Lower leg skin (tissue), 4 donors: ENCODE measurements at places on chromosomes 7 and 10. TPM values are rescaled to one million over a fixed set of nuclear protein-coding genes. Genes with fewer than 3 reads are reported as not detected.

ARID5B gene
- total RNA-seq = 74.2 TPM

SERPINE1 gene
- total RNA-seq = 4.8 TPM

GTF2IRD1 gene
- 47.1 TPM for total RNA-seq

DNA sequence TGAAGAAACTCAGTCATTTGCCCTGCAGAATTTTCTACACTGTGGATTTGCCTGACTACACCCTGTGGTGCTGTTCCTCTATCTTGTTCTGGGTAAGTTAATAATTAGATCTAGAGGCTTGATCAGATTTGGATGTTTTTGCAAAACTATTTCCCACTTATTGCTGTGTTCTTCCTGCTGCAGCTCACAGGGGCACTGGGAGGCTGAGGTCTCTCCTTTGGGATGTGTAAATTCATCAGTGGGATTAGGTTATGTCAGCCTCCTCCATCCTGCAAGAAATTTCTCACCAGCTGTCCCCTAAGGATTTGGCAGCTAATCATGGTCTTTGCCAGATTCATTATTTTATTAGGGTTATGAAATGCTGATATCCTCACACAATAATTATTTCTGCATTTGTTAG is 148.1 kb upstream of the ZNF32 start:
- DNase-seq = no peak

GRCh38 chr7:50674896-50675835 is 107.5 kb downstream of the GRB10 start:
- DNase-seq = no peak

DNA sequence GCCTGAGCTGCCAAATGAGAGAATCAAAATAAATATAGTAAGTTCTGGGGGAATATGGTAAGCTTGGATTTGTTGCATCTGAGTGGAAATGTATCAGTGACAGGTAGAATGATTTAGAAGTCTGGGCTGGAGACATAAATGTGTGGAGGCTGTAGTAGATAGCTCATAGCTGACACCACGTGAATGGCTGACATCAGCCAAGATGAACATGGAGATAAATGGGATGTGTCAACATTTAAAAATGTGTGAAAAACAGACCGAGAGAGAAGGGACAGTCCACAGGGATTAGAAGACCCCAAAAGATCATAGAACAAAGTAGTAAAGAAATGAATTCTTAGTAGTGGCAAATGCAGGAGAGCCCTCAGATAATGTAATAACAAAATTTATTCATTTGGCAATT is 40.9 kb downstream of the NAMPT start:
- no peak for DNase-seq

DNA sequence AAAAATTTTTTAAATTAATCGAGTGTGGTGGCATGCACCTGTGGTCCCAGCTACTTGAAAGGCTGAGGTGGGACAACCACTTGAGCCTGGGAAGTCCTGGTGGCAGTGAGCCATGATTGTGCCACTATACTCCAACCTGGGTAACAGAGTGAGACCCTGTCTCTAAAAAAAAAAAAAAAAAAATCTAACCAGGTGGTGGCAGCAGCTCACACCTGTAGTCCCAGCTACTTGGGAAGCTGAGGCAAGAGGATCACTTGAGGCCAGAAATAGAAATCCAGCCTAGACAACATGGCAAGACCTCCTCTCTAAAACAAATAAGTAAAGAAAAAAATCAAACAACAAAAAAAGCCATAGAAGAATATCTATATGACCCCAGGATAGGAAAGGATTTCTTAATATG is 3.6 kb upstream of the MYOF start:
- DNase-seq = peak; percentile 8

- no peak for DNase-seq
Observed at GRCh38 chr10:109887243-109887642, 36.1 kb downstream of the XPNPEP1 start.

DNA sequence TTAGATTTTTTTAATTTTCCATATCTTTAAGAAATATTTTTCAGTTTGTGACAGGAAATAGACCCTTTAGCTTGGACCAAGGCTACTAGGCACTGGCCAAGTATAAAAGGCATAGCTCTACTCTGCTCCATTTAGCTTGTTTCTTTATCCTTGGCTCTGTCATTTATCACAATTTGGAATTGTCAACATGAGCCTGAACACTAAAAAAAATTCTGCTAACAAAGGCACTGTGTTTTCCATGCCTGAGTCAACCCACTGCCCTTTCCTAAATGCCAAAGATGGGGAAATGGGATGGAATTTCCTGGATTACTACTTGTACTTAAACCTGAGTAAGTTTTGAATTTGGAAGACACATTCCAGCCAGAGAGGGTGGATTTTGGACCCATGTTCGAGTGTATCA is 128.4 kb downstream of the NSUN6 start:
- DNase-seq = no peak

GRCh38 chr10:132100091-132100481 is 34.3 kb downstream of the JAKMIP3 start:
- DNase-seq = peak; percentile 72

DNA sequence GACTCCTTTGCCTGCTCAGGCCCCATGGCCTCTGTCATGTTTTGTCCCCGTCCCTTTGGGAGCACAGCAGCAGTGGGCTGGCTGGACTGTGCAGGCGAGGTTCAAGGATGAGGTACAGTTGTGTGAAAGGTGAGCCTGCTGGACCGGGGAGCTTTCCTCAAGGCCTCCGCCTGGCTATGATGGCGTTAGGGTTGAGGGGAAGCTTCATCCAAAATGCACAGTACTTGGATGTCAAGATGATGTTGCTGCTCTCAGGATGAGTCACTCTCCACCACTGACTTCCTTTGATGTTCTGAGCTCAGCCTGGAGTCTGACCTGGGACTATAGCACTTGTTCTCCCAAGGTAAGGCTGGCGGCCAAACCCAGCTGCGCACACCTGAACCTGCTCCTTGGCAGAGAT is 152.7 kb upstream of the SHH start:
- no peak for DNase-seq

DNA sequence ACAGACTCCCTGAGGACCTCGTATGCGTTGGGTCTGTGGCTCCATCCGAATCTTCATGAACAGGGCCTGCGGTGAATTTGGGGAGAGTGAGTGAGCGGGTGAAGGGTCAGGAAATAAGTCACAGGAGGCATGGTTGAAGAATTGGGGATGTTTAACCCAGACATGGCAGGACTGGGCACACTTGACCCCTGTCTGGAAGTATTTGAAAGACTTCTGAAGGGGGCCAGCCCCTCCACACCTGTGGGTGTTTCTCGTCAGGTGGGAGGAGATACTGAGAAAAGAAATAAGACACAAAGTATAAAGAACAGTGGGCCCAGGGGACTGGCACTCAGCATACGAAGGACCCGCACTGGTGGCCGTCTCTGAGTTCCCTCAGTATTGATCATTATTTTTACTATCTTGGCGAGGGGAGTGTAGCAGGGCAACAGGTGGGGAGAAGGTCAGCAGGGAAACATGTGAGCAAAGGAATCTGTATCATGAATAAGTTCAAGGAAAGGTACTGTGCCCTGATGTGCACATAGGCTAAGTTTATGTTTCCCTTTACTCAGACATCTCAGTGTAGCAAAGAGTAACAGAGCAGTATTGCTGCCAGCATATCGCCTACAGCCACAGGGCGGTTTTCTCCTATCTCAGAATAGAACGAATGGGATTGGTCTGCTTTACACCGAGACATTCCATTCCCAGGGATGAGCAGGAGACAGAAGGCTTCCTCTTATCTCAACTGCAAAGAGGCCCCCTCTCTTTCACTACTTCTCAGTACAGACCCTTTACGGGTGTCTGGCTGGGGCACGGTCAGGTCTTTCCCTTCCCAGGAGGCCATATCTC is 38.2 kb upstream of the PFKFB3 start:
- DNase-seq = no peak

DNA sequence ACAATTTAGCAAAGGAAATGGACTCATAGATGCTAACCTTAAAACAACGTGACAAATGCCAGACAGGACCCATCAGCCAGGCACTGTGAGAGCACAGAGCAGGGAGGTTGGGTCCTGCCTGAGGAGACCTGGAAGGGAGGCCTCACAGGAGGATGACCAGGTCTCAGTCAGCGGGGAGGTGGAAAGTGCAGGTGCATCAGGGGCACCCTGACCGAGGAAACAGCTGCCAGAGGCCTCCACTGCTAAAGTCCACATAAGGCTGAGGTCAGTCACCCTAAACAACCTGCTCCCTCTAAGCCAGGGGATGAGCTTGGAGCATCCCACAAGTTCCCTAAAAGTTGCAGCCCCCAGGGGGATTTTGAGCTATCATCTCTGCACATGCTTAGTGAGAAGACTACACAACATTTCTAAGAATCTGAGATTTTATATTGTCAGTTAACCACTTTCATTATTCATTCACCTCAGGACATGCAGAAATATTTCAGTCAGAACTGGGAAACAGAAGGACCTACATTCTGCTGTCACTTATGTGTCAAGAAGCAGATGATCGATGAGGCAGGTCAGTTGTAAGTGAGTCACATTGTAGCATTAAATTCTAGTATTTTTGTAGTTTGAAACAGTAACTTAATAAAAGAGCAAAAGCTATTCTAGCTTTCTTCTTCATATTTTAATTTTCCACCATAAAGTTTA is 157.6 kb upstream of the LANCL2 start:
- no peak for DNase-seq

GRCh38 chr10:18334116-18334867 is 194.1 kb downstream of the CACNB2 start:
- DNase-seq = no peak

MUC12 gene
- total RNA-seq = not detected

DNA sequence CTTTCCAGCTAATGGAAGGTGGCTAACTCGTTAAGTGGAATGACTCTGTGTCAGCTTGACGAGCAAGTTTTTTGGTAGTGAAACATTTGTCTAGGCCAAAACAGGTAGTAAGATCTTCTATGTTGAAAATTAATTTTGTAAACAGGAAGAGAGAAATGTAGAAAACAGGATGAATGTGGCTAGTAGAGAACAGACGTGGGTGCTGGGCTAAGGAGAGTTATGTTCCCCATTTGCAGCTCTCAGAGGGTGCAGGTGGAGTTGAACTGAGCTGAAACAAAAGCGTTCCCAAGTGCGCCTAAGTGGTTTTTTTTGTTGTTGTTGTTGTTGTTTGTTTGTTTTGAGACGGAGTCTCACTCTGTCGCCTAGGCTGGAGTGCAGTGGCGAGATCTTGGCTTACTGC is 59.5 kb upstream of the SRPK2 start:
- no peak for DNase-seq

DNA sequence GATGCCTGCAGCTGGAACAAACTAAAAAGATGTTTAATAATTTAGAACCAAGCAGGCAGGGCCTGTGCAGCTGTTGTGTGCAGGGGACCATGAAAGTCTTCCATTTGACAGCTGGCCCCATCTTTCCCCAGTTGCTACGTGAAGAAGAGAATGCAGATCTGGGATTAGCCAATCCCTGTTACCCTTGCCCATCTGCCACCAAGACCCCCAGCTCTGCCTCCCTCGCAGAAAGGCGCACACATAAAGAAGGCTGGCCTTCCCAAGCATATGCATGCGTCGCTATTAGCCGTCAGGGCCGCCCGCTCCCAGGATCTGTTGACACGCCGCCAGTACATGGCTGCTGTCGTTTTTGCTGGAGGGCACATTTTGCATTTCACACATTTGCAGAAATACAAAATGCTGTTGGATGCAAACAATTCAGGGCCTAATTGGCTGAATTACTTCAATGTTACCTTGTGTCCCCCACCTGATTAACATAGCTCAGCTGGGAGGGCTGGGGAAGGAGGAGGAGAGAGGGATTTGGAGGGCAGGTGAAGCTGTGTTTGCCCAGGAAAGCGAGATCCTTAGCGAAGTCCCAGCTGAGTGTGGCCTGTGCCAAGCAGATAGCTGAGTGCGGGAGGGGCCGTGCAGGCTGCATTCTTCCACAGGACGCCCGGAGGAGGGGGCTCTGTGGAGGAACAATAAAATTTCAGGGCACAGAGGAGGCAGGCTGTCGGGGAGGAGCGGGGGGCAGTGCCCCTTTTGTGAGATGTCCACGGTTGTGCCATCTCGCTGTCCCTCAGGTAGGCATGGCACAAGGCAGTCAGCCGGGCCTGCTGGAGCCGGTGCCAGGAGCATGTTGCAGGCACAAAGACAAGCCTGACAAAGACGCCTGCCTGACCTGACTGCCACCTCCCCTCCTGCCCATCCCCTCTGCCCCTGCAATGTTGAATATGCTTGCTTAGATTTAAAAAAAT is 443.0 kb upstream of the MKI67 start:
- DNase-seq = peak; percentile 85

DNA sequence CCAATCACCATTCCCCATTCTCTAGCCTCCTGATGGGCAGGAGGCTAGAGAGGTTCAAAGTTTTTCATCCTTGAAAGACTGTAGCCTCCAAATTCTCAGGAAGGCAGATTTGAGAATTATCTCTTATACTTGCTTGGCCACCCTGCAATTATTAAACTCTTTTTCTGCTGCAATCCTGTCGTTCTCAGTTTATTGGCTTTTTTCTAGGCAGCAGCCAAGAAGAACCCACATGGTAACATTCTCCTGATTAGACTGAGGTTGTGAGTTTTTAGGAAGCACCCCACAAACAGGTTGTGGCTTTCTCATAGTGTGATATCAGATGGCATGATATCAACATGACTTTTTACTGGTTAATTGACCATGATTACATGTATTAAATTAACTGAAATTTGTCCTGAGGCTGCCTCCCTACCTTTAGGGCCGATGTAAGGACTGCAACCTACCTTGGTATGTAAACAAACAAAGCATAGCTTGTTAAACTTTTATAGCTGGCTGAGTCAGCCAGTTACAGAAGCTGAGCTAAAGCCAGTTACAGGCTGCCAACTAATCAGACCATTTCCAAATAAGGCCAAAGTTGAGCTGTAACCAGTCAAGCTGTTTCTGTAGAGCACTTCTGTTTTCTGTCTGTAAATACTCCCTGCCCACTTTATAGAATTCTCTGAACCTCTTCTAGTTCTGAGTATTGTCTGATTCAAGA is 3.2 kb upstream of the ZNF248 start:
- DNase-seq = no peak

BLNK gene
- total RNA-seq = 2.4 TPM

GRCh38 chr10:72409167-72409566 is 54.4 kb upstream of the DNAJB12 start:
- DNase-seq = no peak

DNA sequence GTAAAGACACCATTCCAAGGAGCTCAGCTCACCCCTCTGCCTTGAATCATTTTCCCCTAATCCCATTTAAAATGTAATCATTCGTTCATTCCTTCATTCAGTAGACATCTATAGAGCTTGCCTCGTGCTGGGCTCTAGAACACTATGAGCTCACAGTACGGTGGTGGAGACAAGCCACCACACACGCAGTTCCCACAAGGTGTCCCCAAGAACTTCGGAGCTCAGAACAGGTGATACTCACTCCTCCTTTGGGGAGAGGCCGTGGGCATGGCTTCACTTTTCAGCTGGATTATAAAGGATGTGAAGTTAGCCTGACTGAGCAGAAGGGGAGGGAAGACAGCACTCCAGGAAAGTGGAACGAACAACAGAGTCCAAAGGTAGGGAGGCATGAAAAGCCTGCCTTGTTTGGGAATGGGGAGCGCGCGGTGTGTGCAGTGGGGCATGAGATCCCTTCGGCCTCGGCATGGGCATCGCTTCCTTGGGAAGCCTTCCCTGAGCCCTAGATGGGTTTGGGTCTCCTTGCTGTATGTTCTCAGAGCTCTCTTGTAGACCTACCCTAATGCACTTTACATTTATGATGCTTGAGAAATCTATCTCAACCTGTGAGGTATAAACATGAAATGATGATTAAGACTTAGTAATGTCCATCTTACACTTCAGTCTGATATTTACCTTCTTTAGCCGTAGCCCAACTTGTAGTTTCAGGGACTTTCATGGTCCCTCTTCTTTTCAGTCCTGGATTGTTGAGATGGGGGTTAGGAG is 809 bp upstream of the OGA start:
- DNase-seq = no peak
